ENCODE measurements at places on chromosomes 11 and 22.

DNA sequence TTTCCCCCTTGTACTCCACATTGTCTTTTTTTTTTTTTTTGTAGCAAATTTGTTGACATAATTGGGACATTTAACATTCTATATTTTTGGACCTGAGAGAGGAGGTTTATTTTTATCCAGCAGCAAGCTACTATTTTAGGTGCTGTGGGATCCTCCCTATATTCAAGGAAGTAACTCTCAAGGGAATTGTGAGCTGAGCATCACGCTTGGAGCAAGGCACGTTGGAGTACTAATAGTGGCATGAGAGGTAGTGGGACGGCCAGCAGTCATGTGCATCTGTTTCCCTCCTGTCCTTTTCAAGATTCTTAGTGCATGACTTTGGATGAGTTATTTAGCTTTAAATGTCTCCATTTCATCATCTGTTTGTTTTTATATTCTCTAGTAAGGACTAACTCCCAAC, 52.3 kb downstream of the EXT2 start:
- no peak for DNase-seq

- DNase-seq: no peak
Observed at GRCh38 chr11:330694-331357, 10.2 kb upstream of the IFITM3 start.

DNA sequence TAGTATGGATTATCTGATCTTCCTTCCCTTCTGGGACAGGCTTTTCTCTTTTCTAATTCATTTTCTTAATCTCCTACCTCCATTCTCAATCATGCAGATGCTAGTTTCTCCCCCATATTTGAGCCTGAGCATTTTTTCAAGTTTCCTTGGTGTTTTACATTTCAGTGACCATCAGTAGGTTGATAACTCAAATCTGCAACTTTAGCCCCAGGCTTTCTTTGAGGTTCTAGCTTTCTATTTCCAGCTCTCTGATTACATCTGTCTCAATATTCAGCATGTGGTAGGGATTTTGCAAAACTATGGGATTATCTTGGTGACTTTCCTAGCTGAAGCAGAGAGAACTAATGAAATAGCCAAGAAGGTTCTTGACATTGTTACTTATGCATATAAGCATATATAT, 67.8 kb downstream of the ARHGEF12 start:
- no peak for DNase-seq

DNA sequence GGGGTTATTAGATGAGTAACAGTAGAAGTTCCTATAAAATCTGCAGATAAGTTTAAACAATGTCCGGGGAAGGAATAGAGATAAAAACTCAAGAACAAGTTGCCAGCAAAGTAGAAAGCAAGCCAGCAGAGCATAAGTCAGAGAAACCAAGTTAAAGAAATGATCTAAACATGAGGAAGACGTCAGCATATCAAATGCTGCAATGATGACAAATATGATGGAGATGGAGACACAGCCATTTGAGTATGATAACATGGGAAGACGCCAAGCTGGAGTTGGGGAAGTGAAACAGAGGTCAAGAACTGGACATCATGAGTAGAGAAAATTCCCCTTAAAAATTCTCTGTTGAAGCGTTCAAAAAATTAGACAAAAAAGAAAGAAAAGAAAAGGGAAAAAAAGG, 571.5 kb downstream of the CNTN5 start:
- DNase-seq: no peak

DNA sequence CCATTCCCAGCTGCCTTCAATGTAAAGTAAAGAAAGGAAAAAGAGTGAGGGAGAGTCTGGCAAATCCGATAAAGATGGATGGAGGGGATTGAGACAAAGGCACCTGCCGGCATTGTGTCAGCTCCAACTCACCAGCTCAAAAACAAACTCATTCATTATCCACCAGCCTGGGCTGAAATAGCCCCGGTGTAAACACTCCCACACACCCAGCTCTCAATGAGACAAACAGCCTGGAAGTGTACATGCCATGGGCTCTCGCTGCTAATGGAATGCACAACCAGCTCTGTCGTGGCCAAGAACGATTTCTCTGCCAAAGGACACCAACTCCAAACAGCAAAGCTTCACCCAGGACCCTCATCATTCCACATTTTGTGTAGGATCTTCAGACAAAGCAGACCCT, 89.3 kb upstream of the OPCML start:
- DNase-seq: no peak

GRCh38 chr11:47130543-47130942, 46.1 kb downstream of the ARFGAP2 start:
- no peak for DNase-seq

- no peak for DNase-seq
Observed at GRCh38 chr22:35051791-35052190, 14.2 kb upstream of the ISX start.

GRCh38 chr11:6648501-6648900, 7.1 kb downstream of the DCHS1 start:
- no peak for DNase-seq

DNA sequence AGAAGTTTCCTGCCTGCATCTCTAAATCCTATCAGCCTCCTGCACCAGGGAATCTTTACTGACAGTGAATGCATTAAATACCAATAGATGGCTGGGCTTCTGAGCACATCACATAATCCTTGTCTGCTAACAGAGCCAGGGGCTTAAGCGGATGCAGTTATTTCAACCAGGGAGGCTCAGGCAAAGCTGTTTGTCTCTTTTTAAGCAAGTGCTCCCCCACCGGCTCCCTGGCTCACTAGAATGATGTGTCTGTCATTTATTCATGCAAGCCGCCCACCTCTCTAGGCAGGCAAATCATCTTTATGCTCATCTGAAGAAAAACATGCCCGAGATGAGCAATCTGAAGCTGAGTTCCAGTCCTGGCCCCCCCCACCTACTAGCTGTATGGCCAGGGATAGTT, 182.3 kb downstream of the TENM4 start:
- no peak for DNase-seq

GRCh38 chr11:17805873-17806272, 71.3 kb downstream of the KCNC1 start:
- no peak for DNase-seq

GRCh38 chr22:43881091-43882061, 10.4 kb downstream of the PNPLA5 start:
- DNase-seq: no peak

DNA sequence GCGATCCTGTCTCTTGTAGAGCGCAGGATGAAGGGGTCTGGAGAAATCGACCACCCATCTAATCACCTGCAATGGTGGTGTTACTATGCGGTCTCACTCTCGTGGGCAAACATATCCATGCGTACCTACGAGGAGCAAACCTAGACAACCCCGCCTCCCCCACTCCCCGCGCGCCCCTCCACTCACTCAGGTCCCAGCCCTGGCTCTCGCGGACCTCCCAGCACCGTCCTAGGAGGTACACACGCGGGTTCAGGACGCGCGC, 887 bp downstream of the TRPC6 start:
- DNase-seq: no peak

DNA sequence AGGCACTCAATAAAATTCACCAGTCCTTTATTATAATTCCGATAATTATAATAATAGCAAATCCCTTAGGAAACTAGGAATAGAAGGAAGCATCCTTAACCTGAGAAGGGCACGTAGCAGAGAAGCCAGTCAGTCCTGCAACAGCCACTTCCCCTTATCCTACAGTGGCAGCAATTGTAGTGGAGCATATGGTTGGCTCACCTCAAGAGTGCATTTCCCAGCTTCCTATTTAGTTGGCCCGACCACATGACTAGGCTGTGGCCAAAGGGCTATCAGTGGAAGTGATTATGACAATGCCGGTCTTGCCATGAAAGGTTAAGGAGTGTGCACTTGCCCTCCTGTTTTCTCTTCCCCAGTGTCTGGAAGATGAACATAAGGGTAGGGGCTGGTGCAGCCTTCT, 27.0 kb downstream of the TESMIN start:
- no peak for DNase-seq

- no peak for DNase-seq
Observed at GRCh38 chr11:109298865-109299264, 123.1 kb upstream of the C11orf87 start.

GRCh38 chr11:134640536-134640935, 228.5 kb upstream of the B3GAT1 start:
- DNase-seq: no peak

DNA sequence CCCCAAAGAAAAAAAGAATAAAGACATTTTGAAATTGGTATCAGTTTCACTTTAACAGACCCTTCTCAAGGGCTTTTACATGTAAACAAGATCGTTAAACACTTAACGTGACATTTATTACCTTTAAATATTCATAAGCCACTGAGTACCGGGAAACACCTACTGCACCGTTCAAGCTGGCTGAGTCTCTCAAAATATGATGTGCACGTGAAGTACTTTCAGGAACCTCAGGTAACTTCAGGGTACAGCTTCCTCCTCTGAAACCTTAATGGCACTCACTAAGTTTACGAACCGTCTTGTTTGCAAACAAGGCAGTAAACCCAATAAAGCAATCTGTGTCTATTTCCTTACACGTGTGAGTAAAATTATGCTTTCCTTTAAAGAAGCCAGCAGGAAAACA, 105.5 kb upstream of the TENM4 start:
- DNase-seq: no peak

DNA sequence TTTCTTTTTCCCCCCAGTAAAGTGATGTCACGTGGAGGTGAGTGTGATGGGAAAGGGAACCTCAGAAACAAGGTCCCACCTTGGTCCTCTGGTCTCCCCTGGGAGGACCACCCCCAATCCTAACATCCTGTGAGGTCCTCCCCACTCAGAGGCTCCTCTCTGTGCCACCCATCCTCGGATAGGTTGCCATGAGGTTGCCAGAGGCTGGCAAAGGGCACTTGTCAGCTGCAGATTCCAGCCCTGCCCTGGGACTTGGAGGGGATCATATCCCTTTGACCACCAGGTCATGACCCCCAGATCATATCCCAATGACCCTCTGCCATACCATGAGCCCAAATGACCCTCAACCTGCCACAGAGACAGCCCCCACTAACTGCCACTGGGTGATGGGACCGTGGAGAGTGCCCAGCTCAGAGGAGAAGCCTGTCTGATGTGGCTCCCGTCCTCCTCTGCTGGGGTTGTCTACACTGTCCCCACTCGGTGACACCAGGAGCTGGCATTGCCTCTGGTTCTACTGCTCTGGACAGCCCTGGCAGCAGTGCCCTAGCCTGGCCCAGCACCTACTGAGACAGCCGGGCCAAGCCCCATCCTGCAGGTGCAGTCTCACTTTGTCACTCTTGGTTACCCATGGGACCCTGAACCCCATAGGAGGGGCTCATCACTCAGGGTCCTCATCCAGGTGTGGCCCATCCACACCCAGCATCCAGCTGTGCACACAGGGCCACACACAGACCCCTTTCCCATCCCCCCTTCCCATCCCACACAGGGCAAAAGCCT, 90.2 kb upstream of the KCNQ1OT1 start:
- DNase-seq: no peak

GRCh38 chr11:75333022-75333806, 18.2 kb downstream of the ARRB1 start:
- DNase-seq: no peak

DNA sequence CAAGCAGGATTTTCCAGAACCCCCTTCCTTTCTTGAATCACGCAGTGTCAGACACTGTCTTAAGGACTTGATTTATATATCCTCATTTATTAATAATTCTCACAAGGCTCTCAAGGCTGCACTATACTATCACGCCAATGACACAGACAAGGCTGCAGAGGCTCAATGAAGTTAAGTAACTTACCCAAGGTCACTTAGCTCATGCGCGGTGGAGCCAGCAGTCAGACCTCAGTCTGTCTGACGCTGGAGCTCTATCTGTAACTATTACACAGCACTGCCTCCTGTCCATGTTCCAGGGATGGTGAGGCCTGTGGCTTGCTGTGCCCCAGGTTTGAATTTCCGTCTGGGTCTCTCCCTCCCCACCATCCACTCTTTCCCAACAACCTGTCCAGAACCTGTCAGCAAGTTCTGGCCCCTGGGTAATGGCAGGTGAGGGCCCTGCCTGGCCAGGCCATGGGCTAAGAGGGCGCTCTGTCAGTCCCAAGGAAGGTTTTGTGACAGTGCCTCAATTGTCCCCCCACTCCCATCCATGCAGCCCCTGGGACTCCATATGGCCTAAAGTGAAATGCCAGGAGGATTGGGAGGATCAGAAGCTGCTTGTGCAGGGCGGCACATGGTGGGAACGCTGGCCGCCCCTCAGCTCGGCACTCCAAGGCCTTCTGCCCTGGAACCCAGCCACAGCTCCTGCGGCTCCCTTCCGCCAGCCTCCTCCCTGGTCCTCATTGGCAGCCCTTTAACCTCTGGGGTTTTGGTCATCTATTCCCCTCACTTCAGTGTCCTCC, 8.6 kb downstream of the KCNC1 start:
- no peak for DNase-seq

DNA sequence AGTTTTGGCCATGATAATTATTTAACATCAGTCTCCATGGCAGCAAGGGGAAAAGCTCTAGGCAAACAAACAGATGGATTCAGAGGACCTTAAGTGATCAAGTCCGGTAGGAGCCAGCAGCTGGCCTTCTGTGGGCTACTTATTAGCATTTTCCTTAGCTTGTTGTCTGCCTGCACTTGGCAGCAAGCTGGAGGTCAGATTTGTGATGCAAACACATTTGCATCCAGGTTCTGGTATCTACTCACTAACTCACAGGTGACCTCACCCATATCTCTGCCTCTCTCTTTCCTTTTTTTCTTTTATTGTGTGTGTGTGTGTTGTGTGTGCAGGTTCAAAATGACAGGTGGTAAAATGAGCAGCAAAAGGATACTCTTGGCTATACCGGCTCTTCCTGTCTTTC, 32.3 kb downstream of the ARHGAP42 start:
- no peak for DNase-seq

- no peak for DNase-seq
Observed at GRCh38 chr11:126339863-126340434, 15.5 kb upstream of the ST3GAL4 start.

DNA sequence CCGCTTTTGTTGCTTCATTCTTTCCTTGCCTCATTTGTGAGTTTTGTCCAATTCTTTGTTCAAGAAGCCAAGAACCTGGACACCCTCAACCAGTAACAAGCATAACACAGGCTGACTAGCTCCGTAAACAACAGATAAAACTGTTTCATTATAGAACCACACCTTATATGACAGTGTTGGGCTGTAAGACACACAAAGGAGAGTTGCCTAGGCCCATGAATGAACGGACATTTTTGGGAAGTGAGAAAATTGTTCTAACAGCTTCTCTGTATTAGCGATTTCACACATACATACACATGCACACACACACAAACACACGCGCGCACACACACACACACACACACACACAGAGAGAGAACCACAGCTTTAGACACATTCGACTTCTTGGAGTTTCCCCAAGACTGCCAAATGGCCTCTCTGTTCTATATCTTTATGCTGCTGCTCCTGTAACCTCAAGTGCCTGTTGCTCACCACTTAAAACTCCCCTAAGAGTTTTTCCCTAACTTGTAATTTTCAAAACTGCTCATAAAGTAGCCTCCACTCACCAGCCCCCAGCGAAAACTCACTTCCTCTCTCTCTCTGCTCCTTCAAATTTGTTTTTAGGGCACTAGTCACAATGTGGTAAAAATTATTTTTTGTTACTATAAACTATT, 35.9 kb downstream of the CTSC start:
- no peak for DNase-seq

- no peak for DNase-seq
Observed at GRCh38 chr11:100942016-100942415, 187.6 kb downstream of the PGR start.

- DNase-seq: no peak
Observed at GRCh38 chr11:62983536-62984199, 1.1 kb downstream of the SLC22A6 start.

GRCh38 chr11:119599864-119600541, 129.0 kb downstream of the NECTIN1 start:
- DNase-seq: no peak

All from bone marrow (tissue), 2 donors.